COLO829 (cell line): ENCODE measurements at places on chromosomes 5 and 9.

DNA sequence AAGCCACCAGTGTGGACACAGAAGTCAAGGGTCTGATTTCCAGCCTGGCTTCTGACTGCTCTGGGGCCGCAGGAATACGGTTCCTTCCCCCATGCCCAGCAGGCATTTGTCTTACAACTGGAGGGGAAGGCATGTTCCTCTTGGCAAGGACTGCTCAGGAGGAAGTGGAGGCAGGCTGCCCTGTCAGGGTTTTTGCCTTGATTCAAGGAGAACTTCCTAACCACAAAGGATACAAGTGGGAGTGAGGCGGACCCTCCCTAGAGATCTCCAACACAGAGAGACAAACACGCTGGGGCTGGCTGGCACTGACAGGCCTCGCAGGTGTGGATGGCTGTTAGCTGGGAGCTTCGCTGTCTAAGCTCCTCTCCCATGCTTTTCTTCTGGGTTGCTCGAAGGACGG lies 19.1 kb downstream of the TGFBI start:
- DNase-seq: no peak

DNA sequence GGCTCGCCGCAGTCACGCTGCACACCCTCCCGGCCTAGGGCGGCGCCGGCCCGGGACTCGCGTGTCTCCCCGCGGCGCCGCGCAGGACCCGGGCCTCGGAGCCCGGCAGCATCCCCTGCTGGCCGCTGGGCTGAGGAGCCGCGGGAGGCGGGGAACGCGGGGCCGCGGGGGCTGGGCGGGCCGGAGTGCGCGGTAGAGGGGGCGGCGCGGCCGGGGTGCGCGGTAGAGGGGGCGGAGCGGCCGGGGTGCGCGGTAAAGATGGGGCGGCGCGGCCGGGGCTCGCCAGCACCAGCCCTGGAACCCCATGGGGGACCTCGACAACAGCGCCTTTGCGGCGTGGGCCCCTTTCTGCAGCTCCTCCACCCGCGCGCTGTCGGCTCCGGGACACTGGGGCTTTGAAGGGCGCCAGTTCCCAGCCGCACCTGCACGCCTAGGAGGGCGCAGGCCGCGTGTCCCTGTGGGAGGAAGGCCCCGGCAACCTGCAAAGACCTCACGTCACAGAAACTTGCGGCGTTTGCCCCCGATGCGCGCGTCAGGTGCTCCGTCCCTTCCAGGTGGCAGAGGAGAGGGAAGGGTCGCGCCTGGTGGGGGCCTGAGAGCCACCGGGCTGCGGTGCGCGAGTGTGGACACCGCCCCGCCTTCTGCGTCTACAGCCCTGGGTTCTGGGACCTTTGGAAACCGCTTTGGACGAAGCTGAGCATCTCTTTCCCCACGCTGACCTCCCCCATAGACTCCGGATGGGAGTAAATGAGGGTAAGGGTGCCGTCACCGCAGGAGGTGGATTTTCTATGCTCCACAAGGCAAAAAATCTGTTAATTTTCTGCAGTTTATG lies 49.6 kb downstream of the NSUN2 start:
- DNase-seq: no peak

DNA sequence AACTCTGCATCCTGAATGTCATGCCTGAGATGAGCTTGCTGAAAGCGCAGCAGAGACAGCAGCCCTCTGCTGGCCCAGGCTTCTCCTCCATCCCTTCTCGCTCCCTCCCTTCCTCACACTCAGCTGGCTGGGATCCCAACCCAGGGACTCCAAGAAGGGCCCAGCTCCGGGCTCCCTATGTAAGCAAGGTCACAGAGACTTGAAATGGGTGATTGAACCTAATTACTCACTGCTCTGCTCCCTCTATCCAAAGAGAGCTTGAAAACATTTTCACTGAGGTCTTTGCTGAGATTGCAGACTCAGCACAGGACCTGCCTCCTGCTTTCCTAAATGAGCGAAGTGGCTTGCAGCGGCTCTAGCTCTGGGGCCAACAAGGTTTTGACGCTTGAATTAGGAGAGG lies 42.8 kb downstream of the RAPGEF1 start:
- DNase-seq: no peak

GRCh38 chr5:61277781-61278180 lies 54.3 kb upstream of the ZSWIM6 start:
- DNase-seq: no peak
